Activated T-helper 2 cell treated with anti-CD3 and anti-CD28 coated beads, Interferon-gamma antibody, Interleukin-2, Interleukin-4, amounts not matched to agents 10 μg/mL and 5 μg/mL and 100 μg/mL, durations not matched to agents 14 hours and 24 hours and 36 hours (primary cell): ENCODE measurements at places on chromosomes 16 and 17.

GRCh38 chr16:27193300-27193990 lies 9.9 kb upstream of the KDM8 start:
- no peak for DNase-seq
- no peak overlapping the region for H3K4me3 ChIP-seq
- H3K27me3 ChIP-seq: no peaks in the 10 kb centered on the region
- peaks cover 30% of the 10 kb centered on the region for H3K4me1 ChIP-seq

DNA sequence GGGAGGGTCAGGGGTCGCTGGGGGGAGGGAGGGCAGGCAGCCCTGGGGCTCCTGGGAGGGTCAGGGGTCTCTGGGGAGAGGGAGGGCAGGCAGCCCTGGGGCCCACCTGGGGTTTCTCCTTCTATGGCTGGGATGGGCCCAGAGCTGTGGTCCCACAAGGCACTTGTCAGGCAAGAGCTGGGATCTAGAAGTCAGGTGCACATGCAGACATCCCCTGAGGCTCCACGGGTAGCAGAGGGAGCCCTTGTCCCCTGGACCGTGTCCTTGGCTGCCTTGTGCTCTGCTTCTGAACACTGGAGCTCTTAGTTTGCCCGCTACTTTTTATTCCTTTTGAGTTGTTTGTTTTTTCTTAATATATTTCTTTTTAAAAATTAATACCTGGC lies 1.8 kb downstream of the TUBB3 start:
- peaks cover 18% of the 10 kb centered on the region for H3K27me3 ChIP-seq
- H3K36me3 ChIP-seq: no peaks in the 10 kb centered on the region
- no peak for DNase-seq

GRCh38 chr17:74770498-74771318 lies 5.4 kb downstream of the NAT9 start:
- peak; percentile 60 for DNase-seq
- H3K36me3 ChIP-seq: peaks cover 64% of the 10 kb centered on the region
- H3K4me3 ChIP-seq: no peak overlapping the region

- H3K36me3 ChIP-seq: no peaks in the 10 kb centered on the region
- no peaks in the 10 kb centered on the region for H3K4me1 ChIP-seq
- H3K4me3 ChIP-seq: no peak overlapping the region
- H3K27me3 ChIP-seq: peaks cover 1% of the 10 kb centered on the region
- no peak overlapping the region for H3K27ac ChIP-seq
Measured at GRCh38 chr16:77539421-77540034, 104.7 kb upstream of the ADAMTS18 start.

DNA sequence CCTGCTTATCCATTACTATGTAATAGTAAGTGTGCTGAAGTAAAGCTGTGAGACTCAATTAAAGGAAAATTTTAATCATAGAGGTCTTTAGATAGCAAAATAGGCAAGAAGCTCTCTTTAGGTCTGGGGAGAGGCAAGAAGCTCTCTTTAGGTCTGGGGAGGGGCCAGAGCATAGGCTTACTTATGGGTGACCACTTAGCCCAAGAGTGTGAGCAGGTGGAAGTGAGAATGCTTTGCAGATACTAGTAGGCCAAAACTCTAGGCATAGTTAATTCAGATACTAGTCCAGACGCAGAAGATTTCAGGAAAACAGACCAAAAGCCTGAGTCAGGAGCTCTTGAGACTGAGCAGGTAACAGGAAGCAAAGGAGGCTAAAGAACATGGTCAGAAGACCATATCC lies 49.6 kb downstream of the GLG1 start:
- no peaks in the 10 kb centered on the region for H3K27me3 ChIP-seq
- H3K4me3 ChIP-seq: no peak overlapping the region
- DNase-seq: no peak
- no peaks in the 10 kb centered on the region for H3K36me3 ChIP-seq
